Epithelial cell of proximal tubule (primary cell): ENCODE measurements at places on chromosomes 13 and 19. TPM values are rescaled to one million over a fixed set of nuclear protein-coding genes. Genes with fewer than 3 reads are reported as not detected.

The SERPINE3 gene
- total RNA-seq, result 0.07 TPM in 1 of 2 replicates, not detected in the other

The C19orf47 gene
- 10.6 and 13.5 TPM in 2 replicates for total RNA-seq

The ZNF540 gene
- 0.22 TPM in 1 of 2 replicates, not detected in the other for total RNA-seq

The BLVRB gene
- total RNA-seq, result 29.0 and 34.0 TPM in 2 replicates

The CADM4 gene
- total RNA-seq, result 7.7 and 16.4 TPM in 2 replicates

- DNase-seq, result no peak
These were observed 13.3 kb downstream of the PDX1 start for GRCh38 chr13:27933118-27933517.

- DNase-seq, result no peak
These were observed 57.1 kb downstream of the SIPA1L3 start for GRCh38 chr19:37964109-37964508.

GRCh38 chr13:48160606-48161278 is 65.8 kb upstream of the MED4 start:
- DNase-seq, result peak; percentile 58
